ENCODE measurements at places on chromosomes 11 and 22. TPM values are rescaled to one million over a fixed set of nuclear protein-coding genes. Genes with fewer than 3 reads are reported as not detected.
A peak's percentile ranks its signal among the peaks of the same experiment; 100 is the strongest.

DNA sequence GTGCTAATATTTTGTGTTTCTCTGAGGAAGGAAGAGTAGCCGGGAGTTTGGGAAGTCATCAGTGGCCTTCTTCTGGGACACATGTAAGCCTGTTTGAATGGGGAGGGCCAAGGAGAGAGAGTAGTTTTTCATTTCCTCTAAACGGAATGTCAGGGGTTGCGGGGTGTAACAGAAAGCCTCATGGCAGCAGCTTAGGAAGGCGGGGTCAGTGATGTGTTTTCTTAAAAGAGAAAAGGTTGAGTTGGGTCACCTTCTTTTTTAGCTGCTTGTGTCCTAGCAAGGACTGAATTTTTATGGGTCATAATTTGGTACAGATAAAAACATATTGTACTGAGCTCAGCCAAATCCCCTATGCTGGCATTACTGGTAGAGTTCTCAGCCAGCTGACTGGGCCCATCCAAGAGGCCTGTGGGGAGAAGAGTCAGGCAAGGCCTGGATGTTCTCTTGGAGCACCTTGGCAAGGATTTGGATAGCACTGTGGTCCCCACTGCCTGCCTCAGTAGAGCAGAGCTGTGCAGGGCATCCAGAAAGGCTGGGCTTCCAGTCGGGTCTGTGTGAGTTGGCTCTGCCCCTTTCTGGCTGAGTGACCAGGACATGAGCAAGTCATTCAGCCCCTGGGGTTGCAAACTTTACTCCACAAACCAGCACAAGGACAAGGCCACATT lies 29.4 kb upstream of the NAV2 start:
- DNase-seq: peak; percentile 67

The OR6Q1 gene
- not detected for total RNA-seq

DNA sequence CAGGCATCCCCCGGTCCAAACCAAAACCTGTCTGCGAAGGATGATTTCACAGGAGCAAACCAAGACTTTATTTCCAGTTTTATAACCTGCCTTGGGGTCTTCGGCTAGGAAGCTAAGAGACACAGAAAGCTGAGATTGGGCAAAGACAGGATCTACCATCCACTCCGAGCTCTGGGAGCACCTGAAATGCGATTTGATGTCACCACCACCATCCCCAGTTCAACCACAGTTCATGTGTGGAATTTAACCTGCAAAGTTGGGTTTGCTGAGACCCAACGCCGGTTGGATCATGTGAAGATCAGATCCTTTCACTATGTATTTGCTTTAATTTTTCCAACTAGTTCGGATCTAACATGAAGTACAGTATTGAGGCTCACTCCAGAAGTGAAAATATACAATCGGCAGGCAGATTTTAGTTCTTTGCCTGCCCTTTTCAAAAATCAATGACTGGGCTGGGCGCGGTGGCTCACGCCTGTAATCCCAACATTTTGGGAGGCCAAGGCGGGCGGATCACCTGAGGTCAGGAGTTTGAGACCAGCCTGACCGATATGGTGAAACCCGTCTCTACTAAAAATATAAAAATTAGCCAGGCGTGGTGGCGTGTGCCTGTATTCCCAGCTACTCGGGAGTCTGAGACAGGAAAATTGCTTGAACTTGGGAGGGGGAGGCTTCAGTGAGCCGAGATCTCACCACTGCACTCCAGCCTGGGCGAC lies 1.4 kb upstream of the C11orf24 start:
- no peak for DNase-seq

DNA sequence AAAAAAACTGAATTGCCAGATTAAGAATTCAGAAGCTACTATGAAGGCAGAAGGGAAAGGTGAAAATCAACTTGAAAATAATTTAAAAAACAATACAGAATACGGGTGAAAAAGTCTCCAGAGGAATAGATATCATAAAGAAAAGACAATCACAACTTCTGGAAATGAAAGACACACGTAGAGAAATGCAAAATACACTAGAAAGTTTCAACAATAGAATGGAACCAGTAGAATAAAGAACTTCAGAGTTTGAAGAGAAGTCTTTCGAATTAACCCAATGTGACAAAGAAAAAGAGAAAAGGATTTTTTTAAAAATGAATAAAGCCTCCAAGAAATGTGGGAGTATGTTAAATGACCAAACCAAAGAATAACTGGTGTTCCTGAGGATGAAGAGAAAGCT lies 263.8 kb upstream of the FAT3 start:
- no peak for DNase-seq

DNA sequence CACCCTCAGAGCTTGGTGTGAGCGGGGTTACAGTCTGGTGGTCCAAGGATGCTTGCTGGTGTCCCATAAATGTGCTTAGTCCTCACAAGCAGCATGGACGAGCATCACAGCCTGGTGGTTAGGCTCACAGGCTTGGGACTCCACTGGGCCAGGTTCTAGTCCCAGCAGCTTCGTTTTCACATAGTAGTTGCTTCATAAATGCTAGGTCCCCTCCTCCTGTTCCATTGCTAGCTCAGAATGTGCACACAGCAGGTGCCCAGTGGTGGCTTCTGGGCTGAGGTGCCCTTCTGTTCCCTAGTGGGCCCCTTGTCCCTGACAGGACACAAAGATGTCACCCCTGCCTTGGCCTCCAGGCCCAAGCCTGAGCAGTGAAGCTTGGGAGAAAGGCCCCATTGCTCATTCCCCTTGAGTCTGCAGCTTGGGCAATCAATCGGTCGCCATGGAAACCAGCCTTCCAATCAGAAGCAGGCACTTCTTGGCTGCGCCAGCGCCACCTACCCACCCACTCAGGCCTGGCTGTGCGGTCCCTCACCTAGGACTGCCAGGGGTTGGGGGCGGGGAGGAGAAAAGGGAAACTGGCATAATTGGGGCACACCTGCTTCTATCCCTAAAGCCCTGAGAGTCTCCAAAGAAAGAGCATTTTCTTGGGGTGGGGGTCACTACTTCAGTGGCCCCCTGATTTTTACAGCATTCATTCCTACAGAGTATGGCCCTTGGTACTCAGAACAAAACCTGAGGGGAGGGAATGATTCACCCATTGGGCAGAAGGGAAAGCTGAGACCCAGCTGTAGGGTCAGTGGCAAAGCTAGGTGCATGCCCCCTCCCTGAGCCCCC lies 48.1 kb downstream of the CYTH4 start:
- DNase-seq: peak; percentile 96

DNA sequence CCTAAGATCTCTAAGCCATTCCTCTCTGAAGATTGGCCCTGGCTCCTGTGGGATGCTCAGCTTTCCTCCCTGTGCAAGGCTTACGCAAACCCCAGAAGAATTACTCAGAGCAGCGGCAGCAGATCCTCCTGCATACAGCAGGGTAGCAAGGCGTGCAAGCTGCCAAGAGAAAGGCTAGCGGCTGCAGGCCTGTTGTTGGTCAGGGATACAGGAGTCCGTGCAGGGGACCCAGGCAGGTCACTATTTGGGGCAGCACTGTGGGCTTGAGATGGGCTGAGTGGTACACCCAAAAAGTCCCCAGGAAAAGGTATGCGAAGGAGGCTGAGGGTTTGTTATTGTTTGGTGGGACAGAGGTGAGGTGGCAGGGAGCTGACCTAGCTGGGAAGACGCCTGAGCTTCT lies 1.5 kb downstream of the GLB1L2 start:
- DNase-seq: no peak

DNA sequence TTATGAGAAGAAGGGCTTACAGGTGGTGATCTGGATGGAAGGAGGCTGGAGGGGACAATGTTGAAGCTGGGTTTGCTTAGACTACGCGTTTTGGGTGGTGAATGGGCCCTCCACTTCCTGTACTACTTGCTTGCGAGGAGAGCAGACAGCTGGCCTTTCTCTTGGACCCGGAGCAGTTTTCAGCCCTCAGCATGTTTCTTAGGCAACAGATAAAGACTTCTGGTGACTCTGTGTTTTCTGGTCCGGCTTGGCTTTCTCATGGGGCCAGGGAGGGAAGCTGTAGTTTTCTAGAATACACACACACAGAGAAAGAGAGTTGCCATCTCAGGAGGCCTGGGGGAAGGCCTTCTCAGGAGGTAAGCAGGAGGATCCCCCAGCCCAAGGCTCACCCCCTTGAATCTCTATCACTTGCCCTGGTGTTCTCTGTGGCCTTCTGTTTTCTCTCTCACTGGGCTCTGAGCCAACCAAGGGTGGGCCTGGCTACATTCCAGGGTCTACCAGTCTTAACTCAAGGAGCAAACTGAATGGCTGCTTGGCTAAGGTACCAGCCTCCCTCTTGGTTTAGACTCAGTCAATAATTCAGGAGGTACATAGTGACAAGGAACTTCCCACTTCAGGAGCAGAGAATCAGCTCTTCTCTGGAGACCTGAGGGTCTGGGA lies 2.4 kb downstream of the CCS start:
- peak; percentile 21 for DNase-seq

The FIBIN gene
- 24.5 TPM for total RNA-seq

GRCh38 chr11:69044111-69045013 lies 4.4 kb upstream of the TPCN2 start:
- DNase-seq: peak; percentile 79

- no peak for DNase-seq
Observed at GRCh38 chr11:63720611-63721010, 39.3 kb downstream of the RTN3 start.

The RBFOX2 gene
- 72.8 TPM for total RNA-seq

- DNase-seq: no peak
Observed at GRCh38 chr11:30868626-30869081, 282.5 kb upstream of the MPPED2 start.

GRCh38 chr11:1732418-1733008 lies 17.9 kb downstream of the IFITM10 start:
- no peak for DNase-seq

DNA sequence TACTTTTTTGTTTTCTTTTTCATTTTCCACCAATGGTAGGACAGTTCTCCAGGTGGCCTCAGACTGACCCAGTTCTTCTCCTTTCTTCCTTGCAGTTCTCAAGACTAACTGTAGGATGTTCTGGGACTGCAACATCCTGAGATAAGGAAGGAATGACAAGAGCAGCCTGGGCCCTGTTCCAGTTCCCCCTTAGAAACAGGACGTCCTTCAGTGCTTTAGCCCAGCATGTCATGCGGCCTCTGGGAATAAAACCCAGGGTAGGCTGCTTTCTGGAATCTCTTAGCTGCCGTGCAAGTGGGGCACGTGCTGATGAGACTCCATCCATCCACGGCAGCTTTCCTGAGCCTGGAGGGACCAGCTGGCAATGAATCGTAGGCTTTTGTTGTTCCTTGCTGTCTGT lies 24.0 kb upstream of the CADM1 start:
- DNase-seq: no peak

GRCh38 chr11:110069158-110069737 lies 23.9 kb upstream of the ZC3H12C start:
- peak; percentile 73 for DNase-seq

Data from renal cortical epithelial cell (primary cell).